ENCODE measurements at places on chromosomes 2 and 18.

DNA sequence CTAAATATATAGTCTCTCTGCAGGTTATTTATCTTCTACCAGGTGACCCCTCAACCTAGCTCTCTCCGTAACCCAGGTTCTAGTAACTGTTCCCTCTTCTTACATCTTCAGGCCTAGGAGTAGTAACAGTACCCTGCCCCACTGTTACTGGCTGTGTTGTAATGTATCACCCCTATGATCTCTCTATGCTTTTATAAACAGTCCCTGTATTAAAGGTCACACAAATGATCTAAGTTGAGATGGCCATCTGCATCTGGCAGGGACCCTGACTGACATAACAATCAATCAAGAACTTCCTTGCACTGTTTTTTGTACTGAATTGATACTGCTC lies 219.7 kb upstream of the STK17B start:
- no peak for DNase-seq

DNA sequence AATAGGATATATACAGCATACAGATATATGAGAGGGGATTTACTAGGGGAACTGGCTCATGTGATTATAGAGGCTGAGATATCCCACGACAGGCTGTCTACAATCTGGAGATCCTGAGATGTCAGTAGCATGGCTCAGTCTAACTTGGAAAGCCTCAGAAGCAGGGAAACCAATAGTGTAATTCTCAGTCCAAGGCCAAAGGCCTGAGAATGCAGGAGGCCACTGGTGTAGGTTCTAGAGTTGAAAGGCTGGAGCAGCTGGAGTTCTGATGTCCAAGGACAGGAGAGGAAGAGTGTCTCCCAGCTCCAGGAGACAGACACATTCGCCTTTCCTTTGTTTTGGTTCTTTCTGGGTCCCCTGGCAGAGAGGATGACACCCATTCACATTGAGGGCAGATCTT lies 20.1 kb upstream of the CCBE1 start:
- no peak for DNase-seq

DNA sequence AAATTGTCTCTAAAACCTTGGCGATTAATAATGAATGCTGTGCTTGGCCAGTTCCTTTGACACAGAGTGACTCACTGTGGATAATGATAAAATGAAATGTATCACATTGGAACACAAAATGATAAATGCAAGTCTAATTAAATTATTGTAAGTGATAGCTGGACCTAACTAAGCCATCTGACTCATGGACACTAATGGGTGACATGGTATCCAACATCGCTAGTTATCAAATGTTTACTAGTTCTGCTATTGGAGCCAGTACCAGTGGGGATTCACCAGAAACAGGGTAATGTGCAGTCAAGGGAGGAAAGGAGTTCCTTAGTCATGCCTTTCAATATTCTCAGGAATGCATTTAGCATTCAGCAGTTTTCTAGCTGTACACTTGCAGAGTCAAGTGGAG lies 736.3 kb upstream of the ACVR2A start:
- no peak for DNase-seq

GRCh38 chr2:111537078-111537655 lies 346.8 kb downstream of the ANAPC1 start:
- DNase-seq = no peak

GRCh38 chr2:169348321-169349024 lies 13.9 kb downstream of the LRP2 start:
- no peak for DNase-seq

- DNase-seq = no peak
Measured at GRCh38 chr2:68757081-68757480, 22.5 kb downstream of the ARHGAP25 start.

- DNase-seq = no peak
Measured at GRCh38 chr2:11933854-11934253, 187.4 kb downstream of the LPIN1 start.

DNA sequence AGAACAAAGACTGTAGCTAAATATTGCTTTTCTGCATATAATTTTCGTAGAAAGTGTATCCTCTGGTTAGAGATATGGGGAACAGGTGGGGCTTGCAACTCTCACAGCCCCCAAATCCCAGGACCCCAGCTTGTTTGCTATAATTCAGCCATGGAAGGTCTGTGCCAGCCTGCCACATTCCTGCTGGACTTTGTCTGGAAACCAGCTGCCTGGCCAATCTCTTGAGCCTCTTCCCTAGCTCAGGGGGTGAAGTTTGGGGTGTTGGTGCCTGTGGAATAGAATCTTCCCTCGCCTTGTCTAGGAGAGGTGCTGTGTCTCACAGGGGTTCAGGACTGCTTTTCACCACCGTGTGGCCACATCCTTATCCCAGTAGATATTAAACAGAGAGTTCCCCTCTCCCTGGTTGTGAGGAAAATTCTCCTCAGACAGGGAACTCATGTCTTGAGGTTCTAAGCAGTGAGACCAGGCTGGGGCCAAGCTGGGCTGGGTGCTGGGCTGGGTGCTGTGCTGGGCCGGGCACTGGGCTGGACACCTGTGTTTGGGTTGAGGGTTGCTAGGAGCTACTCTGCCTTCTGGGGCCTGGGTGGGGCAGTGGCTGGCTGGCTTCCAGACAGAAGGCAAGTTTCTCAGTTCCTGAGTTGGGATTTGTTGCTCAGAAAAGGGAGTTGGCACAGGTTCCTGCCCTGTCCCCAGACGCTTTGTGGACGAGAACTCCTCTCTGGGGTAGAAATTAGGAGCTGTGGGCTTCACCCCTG lies 12.3 kb downstream of the TOGARAM2 start:
- DNase-seq = no peak

DNA sequence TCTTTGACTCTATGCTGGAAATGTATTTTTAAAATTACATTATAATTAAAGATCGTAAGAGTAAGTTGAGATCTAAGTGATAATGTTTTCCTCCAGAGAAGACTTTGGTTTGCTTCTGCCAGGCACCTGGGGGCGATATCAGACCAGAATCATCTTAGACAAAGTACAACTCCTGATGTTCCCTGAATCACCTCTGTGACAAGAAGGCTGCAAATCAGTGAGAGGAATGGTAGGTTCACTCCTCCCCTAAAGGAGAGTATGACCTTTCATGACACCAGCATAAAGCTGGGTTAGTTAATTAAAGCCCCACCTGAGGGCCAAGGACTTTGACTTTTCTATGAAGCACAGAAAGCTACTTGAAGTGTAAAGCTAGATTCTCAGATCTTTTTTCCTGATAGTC lies 114.4 kb upstream of the DTNA start:
- no peak for DNase-seq

- DNase-seq = no peak
Measured at GRCh38 chr2:102843764-102844443, 82.1 kb downstream of the TMEM182 start.

- no peak for DNase-seq
Measured at GRCh38 chr2:236805800-236806531, 236.3 kb downstream of the ACKR3 start.

- DNase-seq = no peak
Measured at GRCh38 chr18:46071653-46072375, at the start of gene PSTPIP2. Gene PSTPIP2 (minus strand): TSS chr18:46072260. CDS start chr18:46072188, 72 bp downstream.

DNA sequence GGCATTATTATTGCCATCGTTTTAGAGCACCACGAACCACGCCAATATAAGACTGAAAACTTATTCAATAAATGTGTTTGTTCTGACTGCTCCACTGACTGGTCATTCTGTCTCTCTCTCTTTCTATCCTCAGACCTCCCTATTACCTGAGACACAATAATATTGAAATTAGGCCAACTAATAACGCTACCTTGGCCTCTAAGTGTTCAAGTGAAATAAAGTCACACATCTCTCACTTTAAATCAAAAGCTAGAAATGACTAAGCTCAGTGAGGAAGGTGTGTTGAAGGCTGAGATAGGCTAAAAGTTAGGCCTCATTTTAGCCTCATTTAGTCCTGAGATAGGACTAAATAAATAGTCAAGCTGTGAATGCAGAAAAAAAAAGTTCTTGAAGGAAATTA lies 38.8 kb downstream of the G6PC2 start:
- DNase-seq = no peak

DNA sequence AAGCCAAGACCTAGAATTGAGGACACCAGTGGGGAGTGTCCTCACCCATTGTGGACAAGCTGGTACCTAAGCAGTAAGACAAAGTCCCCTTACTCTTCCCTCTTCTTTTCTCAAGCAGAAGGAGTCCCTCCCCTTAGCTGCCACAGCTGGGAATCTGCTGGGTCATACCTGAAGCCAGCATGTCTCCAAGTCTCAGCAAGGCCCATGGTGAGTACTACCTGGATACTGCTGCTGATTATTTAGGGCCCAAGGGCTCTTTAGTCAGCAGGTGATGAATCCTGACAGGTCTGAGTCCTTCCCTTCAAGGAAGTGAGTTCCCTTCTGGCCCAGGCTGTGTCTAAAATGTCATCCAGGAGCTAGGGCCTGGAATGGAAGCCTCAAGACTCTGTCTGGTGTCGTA lies 198.6 kb upstream of the STK17B start:
- DNase-seq = no peak

DNA sequence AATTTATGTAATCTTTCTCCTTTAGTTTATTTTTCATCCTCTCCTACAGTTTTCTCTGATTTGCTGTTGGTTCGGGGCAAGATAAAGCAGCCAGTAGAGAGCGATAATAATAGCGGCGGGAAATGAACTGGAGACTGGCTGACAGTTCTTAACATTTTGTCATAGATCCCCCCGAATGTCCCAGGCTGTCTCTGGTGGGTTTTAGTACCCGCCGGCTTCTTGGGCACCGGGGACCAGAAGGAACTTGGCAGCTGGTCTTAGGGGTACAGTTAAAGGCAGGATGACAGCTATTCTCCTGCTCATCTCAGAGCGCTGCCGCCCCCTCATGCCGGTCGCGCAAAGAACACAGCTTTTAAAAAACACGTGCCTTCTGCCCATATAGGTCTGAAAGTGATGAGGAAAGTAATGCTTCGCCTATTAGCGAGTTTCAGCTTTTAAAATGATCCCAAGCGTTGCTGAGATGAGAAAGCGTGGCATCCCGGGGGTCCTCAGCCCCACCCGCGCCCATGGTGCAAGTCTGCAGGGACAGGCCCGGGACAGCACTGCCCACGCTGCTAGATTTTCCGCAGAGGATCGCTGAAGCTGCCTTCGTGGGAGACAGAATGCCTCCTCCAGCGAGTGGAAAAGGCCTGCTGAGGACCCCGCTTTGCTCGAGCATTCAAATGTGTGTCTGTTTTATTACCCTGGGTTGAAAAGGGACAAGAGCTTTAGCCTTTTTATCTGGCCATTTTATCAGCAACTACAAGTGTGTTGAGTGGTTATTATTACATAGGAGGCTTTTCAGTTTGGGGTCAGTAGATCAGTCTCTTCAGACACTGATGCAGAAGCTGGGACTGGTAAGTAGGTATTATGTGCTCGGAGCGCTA lies 3.8 kb downstream of the ONECUT2 start:
- DNase-seq = no peak

DNA sequence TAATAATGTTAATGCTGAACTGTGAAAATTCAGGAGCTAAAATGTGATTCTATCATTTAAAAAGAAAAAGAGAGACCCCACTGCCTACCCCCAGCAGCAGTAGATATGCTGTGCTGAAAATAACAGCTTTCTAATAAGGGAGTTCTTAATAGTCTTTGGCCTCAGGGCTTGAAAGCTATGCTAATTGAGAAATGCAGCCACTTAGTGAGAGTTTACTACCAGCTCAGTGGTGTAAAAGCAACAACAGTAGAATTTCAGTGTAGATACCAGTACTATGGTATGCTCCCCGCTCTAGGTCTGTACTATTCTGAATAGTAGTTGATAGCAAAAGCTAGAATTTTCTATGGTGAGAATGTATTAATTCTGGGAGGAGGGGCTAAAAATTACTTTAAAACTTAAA lies 303.1 kb upstream of the VWC2L start:
- DNase-seq = no peak

DNA sequence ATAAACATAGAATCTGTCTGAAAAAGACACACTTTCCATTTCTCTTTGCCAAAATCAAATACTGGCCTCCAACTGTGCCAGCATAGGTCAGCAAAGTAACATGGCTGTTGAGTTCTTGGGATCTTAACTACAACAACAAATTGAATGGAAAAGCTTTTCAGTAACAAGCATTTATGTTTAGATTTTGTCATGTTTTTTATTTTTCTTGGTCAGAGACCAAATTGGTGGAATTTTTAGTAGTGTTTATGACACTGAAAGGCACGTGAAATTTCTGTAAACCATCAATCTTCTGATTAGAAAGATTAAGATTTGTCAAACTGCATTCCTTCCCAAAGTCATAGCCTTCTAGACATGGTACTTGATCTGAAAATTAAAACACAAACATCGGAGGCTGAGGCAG lies 77.6 kb downstream of the PDE1A start:
- DNase-seq = no peak

GRCh38 chr2:140601801-140602200 lies 1529.0 kb downstream of the LRP1B start:
- DNase-seq = no peak

GRCh38 chr2:64951306-64951953 lies 37.8 kb upstream of the SLC1A4 start:
- no peak for DNase-seq

DNA sequence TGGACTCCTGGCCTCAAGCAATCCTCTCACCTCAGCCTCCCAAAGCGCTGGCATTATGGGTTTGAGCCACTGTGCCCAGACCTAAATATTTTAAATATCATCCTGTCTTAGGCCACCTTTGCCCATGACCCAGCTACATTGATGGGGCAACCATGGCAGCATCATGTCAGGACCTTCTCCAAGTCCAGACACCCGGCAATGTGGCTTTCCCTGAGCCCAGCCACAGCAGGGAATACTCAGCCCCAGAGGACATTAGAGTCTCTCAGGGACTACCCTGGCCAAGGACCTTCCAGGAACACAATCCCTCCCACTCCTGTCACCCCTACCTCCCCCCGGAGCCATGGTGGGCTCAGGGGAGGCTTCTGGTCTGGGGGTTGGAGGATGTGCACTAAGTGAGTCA lies 72.8 kb downstream of the SMAD7 start:
- DNase-seq = no peak

GRCh38 chr2:172578054-172578453 lies 22.2 kb downstream of the PDK1 start:
- DNase-seq = no peak

DNA sequence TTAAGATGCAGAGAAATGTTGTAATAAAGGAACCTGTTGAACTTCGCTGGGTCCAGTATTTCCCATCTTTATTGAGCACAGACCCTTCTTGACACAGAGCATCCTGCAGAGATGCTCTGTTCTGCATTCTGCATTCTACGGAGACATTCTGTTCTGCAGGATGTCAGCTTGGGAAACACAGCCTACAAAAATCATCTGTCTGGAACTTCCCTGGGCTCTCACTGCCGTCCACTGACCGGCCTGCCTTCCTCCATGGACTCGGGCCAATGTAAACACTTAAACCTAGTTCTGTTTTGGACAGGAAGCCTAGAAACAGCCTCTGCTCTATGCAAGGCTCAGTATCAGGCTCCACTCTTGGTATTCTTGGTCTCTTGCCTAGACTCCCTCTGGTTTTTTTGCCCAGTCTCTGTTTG lies 90.0 kb upstream of the PPP1CB start:
- DNase-seq = no peak

GRCh38 chr2:239327536-239328350 lies 73.1 kb downstream of the HDAC4 start:
- DNase-seq = no peak

DNA sequence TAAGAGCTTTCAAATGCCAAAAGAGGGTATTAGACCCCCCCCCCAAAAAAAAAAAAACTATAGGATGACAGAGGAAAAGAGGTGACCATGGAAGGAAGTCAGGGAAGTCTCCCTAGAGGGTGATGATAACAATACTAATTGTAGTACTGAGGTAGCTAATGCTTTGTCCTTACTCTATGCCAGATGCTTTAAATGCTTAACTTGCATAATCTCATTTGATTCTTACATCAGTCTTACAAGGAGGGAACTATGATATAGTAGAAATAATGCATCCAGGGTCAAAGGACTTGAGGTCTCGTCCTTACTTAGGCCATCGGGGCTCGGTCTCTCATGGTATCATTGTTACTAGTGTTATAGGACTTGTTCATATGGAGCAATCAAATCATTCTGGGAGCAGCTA lies 9.1 kb downstream of the IDH1 start:
- no peak for DNase-seq

Data from NCI-H2081 treated with DMSO at 0.1 percent for 48 hours (cell line).